T1000 (cell line): ENCODE measurements at places on chromosomes 16 and 17.

DNA sequence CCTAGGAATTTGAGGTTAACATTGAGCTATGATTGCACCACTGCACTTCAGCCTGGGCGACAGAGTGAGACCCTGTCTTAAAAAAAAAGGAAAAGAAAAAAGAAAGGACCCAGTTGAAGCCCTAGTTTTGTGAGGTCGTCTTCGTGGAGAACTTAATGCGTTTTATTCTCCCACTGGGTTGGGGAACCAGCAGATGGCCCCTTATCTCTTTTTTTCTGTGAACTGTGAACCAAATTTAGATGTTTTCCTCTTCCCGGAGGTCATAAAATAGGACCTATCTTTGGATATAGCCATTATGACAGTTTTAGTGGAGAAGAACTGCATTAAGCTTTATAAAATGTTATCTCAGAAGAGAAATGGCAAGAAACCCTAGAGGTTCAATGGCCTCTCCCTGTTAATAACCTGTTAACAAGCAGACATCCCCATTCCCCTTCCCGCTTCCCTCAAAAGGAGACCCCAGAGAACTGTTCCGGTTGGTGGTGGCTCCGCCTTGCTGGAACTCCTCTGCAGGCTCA is 23.5 kb downstream of the KIAA0513 start:
- DNase-seq: no peak

DNA sequence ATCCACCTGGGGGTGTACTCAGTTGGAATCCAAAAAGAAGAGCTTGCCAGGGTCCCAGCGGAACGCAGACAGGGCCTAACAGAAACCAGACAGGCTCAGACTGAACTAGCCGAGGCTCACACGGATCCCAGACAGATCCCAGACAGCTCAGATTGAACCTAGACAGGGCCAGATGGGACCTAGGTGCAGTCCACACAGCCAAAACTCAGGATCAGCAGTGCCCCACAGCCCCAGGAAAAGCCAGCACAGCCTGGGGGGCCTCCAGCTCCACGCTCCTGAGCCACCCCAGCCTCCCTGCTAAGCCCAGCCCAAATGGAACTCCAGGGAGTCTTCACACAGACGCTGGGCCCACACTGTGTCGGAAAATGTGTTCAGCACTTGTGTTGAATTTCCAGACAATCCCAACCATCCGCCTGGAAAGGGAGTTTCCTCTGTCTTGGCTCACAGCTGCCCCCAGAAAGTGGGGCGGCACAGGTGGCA is 7.5 kb downstream of the STX1B start:
- no peak for DNase-seq

DNA sequence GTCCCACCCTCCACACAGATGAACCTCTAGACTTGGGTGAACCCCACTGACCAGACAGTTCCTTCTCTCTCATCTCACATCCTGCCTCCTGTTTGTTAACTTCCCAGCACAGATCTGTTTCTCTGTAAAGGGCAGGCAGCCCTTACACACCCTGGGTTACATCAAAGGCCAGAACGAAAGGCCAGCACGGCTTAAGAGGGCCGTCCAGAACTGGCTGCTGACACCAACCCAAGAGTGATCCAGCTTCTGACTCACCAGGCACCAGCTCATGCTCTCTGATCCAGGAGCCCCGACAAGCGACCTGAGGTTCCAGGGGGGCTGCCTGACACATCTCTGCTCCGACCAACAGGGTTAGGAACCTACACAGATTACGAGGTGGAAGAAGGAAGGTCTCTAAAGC is 86.9 kb downstream of the MRM3 start:
- DNase-seq: peak; percentile 42

DNA sequence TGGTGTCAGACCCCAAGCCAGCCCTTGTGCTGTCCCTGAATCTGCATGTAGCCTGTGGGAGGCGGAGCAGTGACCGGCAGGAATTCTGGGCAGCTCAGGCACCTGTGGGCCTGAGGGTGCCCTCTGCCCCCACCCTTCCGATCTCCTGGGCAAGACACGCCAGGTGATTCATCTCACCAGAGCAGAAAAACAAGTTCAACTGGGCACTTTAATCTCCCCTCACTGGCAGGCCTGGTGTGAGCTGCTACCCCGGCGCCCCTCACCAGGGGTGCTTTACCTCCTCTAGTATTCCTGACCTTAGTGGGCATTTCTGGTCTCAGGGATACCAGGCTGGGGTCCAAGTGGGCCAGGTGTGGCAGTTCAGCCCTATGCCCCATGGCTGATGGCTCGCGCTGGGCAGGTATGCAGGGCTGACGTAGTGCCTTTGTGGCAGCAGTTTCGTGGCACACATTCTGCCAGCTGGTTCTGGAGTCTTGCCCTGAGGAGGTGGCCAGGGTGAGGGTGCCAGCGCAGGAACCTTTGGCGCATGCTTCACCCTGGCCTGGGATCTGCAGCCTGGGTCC is 6.0 kb downstream of the ERBB2 start:
- no peak for DNase-seq

DNA sequence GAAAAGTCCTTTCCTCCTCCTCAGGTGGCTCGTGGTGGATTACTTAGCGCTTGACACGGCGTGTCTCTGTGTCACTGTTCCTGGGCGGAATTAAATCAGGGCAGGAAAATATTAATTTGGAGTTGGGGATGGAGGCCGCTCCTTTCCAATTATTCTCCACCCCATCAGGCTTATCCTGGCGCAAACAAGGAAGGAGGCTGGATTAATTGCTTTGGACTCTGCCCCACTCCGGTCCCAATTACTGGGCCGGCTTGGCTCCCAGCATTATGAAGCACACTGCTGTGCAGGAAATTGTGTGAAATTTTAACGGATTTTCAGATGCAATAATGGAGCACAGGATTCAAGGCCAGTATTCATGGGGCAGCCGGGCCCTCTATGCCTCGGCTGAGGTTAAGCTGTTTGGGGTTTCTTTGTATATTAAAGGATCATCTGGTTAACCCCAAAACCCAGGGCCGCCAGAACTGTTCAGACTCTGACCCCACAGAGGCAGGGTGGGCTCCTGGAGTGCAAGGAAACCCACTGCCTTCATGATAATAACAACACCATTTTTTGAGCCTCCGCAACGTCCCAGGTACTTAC is 87.8 kb downstream of the MRM1 start:
- no peak for DNase-seq
